Right renal cortex interstitium (tissue), 3 donors: ENCODE measurements at places on chromosomes 6 and 20. TPM values are rescaled to one million over a fixed set of nuclear protein-coding genes. Genes with fewer than 3 reads are reported as not detected.

DNA sequence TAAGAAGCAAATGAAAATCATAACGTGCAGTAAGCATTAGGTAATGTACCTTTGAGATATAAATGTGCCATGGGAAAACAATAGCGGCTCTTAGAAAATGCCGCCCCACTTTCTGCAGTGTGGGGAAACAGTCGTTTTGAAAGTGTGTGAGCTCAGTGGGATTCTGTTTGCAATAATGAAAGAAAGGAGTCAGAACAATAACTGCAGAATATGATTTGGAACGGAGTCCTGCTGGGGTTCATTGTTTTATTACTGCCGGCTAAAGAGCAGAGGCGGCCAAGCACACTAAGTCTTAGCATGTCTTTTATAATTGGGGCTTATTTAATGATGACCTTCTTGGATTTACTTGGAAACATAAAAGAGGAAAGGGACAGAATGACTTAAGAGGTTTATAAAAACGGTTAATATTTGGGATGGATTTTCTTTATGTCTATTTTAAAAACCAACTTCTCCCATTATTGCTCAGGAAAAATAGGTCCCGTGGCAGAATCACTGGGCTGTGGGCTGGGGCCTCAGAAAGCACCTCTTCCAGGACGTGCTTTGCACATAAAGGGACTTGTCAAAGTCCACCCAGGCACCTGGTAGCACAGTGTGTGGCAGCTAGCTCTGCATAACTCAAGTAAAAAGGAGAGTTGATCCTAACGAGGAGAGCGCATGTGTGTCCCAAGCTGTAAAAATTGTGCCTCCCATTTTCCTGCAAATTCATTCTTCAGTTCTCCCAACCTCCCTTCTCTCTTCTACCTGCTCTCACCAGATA, 44.0 kb upstream of the SLC22A16 start:
- no peak for DNase-seq

Gene MYBL2
- polyA plus RNA-seq: 23.4 TPM

Gene UBE2V1
- polyA plus RNA-seq: 151 TPM

GRCh38 chr6:87066449-87067333, 28.2 kb downstream of the CGA start:
- DNase-seq: peak; percentile 48

DNA sequence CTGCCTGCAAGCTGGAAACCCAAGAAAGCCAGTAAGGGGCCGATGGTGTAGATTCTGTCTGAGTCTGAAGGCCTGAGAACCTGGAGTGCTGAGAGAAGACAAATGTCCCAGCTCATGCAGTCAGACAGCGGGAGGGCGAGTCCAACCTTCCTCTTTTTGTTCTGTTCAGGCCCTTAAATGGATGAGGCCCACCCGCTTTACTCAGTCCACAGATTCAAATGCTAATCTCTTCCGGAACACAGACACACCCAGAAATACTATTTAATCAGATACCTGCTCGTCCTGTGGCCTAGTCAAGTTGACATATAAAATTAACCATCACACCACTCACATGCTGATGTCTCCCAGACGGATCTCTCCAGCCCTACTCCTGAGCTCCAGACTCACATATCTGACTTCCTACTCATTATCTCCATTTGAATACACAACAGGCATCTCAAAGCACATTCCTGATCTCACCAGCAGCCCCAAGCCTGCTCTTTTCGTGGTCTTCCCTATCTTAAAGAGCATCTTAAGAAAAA, 26.7 kb upstream of the SRC start:
- DNase-seq: no peak

DNA sequence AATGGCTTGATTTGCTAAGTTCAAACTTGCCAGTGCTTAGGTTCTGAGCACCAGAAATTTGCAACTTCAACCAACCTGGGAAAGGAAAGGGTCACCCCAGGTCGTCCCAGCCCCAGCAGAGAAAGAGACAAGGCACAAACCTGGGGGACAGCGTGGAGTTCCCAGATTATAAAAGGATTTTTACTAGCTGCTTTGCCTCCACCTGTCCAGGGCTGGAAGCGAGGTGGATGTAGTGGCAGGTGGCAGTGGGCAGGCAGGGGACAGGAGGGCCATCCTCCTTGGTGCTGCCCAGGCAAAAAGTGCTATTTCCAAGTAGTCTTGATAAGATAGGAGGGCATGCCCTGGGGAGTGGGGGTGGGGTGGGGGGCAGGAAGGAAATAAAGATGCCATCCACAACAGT, 4.9 kb downstream of the PAX1 start:
- no peak for DNase-seq

Gene PPP1R16B
- 7.5 TPM for polyA plus RNA-seq

DNA sequence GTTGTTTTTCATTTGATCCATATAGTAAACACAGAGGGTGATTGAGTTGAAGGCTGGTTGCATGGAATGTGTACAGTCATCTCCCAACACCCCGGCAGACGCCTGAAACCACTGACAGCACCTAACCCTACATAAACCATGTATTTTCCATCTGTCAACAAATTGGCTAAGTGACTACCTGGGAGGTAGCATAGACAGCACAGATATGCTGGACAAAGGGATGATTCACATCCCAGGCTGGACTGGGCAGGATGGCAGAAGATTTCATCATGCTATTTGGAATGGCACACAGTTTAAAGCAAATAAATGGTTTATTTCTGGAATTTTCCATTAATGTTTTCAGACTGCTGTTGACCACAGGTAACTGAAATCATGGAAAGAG, 4.4 kb upstream of the VIP start:
- DNase-seq: no peak

- DNase-seq: no peak
Measured at GRCh38 chr20:41165001-41165882, 27.9 kb downstream of the PLCG1 start.

GRCh38 chr6:143621159-143621873, 56.4 kb upstream of the PHACTR2 start:
- no peak for DNase-seq

GRCh38 chr6:3946778-3947177, 97.6 kb downstream of the FAM50B start:
- DNase-seq: no peak

Gene PBOV1
- polyA plus RNA-seq: not detected

DNA sequence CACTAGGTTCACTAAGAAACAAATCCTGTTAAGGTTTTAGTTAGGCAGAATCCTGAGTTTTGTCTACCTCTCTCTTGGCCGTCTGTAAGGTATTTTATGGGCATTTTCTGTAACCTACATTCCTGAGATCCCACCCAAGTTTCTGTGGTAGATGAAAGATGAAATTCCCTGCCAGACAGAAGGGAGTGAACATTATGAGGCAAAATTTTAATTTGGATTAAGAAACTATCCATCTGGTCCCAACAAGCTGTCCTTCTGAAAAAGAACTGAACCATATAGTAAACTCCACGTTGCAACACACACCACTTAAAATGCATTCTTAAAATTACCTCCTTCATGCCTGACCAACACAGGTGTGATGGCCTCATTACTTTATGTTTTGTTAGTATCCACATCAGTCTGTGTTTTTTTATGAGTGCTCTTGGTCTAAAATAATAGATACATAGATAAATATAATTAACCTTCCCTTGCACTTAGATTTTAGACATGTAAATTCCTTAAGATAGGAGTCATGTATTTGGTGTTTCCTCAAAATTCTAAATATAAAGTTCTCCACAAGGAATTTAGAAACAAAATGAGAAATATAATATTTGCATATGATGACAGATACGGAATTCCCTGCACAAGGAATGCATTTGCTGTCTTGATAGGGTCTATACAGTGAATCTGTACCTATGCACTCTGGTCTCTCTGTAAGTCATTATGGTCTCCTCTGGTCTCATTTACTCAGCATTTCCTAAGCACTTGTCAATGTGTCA, 86.5 kb downstream of the CHD6 start:
- DNase-seq: no peak

DNA sequence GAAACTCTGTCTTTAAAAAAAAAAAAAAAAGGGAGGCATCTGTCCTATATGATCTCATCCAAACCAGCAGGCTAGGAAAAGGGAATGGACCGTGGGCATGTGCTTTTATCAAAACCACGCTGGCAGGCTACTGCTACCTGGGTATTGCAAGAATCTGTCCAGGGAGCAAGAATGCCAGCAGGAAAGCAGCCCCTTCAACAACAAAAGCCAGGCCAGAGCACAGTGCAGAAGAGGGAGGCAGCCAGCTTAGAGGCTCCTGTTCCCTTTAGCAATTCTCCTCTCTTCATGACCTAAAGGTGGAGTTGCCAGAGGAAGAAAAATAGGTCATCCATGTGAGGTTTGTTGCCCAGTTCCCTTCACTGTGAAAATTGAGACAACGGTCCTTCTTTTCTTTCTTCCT, 18.2 kb downstream of the TBC1D20 start:
- no peak for DNase-seq

GRCh38 chr20:1402149-1402548, 9.3 kb upstream of the FKBP1A start:
- no peak for DNase-seq

Gene PPIL6
- 21.3 TPM for polyA plus RNA-seq

GRCh38 chr6:140960566-140960965, 1172.2 kb upstream of the GJE1 start:
- DNase-seq: no peak

- no peak for DNase-seq
Measured at GRCh38 chr6:80543598-80544222, 437.2 kb downstream of the BCKDHB start.

Gene ADGRG6
- polyA plus RNA-seq: 31.3 TPM

Gene COL19A1
- 3.1 TPM for polyA plus RNA-seq

DNA sequence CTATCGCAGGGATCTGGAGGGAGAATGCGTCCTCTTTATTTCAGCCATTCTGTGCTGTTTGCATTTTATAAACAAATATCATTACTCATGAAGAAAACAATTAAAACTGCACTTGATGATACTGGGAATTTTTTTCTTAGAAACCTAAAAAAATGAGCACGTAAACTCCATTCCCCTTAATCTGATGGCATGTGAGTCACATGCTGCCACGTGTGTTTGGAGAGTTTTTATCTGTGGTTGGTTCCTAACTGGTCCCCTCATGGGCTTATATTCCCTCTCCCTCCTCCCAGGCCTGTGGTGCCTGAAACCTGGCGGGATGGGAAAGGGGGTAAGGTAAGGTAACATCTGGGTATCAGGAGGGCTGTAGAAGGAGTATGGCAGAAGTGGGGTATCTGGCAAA, 6.5 kb downstream of the PACSIN1 start:
- no peak for DNase-seq

Gene KLC4
- 51.8 TPM for polyA plus RNA-seq

Gene RUNX2
- 2.0 TPM for polyA plus RNA-seq

GRCh38 chr20:41255655-41256054, 61.9 kb downstream of the ZHX3 start:
- no peak for DNase-seq

- no peak for DNase-seq
Measured at GRCh38 chr6:167116109-167116837, 6.6 kb upstream of the CCR6 start.

DNA sequence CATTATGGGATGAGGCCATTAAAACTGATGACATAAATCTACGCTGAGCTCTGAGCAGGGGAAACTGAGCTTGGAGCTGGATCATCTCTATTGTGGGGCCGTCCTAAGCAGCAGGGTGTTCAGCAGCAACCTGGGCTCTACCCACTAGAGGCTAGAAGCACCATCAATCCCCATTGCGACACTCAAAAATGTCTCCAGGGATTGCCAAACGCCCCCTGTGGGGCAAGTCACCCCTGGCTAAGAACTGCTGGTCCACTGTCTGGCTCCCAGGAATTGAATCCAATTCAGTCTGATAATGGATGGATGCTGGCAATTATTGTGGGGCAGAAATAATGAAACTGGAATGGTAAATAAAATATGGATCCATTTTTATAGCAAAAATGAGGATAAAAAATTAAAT, 38.2 kb downstream of the PMEPA1 start:
- no peak for DNase-seq

DNA sequence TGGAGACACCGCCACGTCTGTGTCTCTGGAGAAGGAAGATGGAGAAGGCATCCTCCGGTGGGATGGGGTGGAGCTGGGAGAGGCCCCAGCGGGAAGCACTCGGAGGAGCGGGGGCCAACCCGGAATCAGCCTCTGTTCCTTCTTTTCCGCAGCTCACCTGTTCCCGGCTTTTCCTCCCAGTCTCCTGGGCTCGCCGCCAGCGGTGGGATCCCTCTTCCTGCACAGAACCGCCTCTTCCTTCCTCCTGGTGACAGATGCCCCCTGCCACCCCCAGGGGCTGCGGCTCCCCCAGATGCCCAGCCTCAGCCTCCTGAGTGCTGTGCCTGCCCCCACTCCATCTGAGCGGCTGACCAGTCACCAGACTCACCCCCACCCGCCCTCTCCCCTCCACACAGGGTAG, 23.3 kb downstream of the RAMACL start:
- no peak for DNase-seq

Gene CST5
- 0.97 TPM for polyA plus RNA-seq

DNA sequence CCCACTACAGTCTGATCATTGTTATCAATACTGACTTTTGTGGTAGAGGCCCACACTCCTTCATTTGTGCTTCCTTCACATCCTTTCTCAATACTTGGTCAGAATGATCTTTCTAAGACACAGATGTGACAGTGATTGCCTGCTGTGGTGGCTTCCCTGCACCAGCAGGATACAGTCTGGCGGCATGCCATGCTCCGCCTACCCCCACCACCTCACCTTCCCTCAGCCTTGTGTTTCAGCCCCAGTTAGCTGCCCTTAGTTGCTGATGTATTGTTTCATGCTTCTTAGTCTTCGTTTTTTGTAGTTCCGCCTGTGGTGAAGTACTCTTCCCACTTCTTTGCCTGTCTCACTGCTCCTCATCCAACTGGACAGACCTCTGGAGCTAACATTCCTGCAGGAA, 10.9 kb downstream of the LRRC1 start:
- DNase-seq: no peak

Gene BFSP1
- polyA plus RNA-seq: 4.5 TPM

DNA sequence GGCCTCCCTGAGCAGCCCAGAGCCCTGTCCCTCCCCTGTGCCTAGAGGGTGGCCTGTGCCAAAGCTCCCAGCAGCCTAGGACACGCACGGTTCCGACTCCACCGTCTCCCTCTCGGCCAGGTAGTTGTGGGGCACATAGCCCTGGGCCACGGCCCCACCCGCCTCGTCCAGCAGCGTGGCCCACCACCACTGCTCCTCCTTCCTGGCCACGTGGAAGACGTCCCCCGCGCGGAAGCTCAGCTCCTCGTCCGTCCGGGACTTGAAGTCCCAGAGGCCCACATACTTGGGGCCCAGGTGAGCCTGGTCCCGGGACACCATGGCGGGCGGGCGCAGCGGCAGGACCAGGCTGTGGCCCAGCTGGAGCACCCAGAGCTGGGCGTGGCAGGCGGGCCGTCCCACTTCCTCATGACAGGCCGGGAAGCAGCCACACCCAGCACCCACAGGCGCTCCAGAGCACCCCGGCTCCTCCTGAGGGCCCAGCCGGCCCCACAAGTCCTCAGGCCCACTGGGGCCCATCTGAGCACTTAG, at the start of gene PTK6:
Gene PTK6 (minus strand): TSS at position 380 of the 528 bp plus-strand sequence. CDS start 62 bp downstream, at position 318.
- DNase-seq: no peak

DNA sequence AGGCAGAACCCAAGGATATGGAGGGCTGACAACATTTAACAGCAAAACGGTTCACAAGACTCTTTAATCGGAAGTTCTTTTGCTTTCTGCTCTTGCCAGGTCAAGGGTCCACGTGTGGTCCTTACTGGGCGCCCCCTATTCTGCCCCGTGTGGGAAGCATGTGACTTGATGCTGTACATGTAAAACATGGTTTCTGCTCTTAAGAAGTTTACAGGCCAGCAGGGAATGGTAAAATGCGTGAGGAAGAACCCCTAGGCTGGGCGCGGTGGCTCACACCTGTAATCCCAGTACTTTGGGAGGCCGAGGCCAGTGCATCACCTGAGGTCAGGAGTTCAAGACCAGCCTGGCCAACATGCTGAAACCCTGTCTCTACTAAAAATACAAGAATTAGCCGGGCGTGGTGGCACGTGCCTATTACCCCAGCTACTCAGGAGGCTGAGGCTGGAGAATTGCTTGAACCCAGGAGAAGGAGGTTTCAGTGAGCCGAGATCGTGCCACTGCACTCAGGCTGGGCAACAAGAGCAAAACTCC, 19.3 kb downstream of the ZNF217 start:
- no peak for DNase-seq
